ENCODE measurements at places on chromosomes 1 and 21.
A peak's percentile ranks its signal among the peaks of the same experiment; 100 is the strongest.

DNA sequence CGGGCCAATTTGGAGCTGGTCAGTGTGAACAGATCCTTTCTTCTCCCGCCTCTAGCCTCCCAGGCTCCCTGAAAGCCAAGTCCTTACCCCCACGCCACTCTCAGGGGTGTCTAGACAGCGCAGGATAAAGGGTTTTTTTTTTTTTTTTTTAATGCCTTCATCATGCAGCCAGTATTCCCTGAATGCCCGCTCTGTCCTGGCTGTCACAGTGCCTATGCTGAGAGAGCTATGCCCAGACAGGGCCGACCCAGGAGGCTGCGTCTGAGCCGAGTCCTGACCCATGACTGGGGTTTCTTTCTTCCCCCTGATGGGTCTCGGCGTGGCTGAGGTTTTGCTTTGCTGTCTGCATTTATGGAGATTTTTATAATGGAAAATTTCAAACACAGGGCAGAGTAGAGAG, 18.3 kb downstream of the SPSB1 start:
- no peak for DNase-seq

DNA sequence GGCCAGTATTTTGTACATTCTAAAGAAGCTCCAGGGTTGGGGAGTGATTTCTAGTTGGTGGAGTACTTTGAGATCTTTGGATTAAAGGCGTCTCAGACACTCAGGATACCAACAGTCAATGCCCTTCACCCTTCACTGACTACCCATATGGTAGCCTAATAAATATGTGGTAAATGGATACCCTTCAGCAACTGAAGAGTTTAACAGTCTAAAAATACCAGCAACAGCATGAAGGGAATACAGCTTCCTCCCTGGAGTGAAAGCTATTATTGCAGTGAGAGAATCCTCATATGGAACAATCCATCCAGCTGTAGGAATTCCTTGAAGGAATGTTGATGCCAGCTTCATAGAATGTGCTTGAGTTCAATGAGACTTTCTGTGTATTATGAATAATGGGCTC, 26.8 kb downstream of the DNAJC11 start:
- no peak for DNase-seq

- DNase-seq = no peak
These were observed 77.4 kb downstream of the RUNX1 start for GRCh38 chr21:34971656-34972055.

DNA sequence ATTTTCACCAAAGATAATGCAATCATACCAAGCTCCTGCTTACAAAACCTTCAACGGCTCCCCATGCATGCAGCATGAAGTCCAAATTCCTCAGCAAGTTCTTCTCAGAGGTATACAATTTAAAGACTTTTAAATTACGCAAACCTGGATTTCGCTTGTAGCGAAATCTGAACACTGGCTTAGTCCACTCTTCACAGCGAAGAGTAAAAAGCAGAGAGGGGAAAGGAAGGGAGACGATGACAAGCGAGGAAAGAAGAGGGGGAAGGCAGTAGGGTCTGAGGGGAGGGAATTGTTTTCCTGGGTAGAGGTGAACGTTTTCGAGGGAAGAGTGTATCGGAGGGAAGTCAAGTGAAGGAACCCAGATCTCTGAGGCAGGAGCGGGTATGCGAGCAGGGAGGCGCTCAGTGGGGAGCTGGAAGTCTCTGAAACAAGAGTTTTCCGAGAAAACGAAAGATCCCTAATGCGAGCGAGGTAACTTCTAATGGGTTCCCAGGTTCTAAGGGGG, 790 bp downstream of the TESK2 start:
- no peak for DNase-seq

DNA sequence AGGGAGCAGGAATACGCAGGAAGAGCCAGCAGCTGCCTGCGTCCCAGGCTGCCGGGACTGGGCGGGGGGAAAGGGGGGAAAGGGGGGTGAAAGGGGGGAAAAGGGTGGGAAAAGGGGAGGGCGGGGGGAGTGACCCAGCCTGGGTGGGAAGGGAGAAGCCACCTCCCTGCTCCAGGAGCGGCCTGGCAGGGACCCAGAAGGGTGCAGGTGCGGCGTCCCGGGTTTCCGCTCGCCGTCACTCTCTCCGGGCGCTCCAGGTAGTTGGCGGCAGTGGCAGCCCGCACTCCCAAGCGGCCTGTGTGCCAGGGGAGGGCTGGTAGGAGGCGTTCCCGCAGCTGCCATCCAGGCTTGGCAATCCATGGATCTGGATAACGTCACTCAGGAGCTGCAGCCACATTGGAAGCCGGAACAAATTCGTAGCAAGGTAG, 141.0 kb upstream of the NGF start:
- peak; percentile 92 for DNase-seq

DNA sequence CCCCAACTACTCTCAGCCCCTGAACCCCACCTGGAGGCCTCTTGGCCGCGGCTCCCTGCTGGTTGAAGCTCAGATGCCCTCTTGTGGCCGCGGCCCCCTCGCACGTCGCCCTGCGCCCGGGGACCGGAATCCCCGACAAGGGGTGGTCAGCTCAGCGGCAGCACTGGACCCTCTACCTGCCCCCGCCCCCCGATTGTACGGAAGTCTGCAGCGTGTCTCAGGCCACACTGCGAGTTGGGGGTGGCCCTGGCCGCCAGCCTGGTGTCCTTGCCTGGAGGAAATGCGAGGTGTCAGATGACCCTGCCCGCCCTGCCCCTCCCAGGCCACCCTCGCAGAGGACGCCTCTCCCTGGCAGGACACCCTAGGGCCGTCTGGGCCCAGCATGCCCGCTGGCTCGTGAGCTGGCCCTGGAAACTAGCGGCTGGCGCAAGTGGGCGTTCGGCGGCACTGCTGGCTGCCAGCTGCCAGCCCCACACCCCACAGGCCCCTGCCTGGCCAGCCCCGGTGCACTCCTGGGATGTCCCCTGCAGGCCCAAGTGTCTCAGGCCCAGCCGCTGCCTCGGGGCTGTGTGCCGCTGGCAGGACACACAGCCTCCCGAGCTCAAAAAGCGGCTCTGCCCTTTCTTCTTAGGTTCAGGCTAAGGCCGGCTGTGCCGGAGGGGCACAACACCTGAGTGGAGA, 60.8 kb downstream of the EDN2 start:
- DNase-seq = no peak

DNA sequence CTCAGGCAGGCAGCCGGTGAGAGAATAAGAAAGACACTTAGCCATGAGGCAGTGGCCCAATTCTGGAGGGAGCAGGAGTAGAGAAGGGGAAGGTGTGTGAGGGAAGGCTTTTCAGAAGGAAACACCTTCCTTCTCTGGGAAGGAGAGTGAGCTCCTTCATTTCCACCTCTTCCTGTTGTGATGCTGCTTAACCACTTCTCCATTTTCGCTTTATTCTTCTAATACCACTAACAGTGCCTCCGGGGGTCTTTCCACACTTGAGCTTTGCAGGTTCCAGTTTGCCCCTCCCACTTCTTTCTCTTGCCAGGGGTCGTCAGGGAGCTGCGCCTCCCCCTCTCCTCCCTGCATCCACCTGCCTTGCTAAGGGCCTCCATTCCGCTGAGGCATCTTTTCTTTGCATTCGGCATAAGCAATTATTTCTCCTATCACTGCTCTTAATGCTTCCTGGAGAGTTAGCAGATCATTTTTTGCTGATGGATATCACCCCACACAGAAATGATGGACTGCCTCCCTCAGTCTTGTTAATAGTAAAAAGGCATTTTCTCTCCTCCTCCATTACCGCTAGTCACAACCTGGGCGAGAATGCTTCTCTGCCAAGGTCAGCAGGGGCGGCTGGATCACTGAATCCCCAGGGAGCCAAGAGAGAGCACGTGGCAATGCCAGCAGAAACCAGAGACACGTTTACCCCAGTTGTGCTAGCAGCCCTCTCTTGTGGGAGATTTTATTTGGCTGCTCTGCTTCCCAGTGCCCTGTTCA, 74.8 kb downstream of the ELAVL4 start:
- DNase-seq = no peak

DNA sequence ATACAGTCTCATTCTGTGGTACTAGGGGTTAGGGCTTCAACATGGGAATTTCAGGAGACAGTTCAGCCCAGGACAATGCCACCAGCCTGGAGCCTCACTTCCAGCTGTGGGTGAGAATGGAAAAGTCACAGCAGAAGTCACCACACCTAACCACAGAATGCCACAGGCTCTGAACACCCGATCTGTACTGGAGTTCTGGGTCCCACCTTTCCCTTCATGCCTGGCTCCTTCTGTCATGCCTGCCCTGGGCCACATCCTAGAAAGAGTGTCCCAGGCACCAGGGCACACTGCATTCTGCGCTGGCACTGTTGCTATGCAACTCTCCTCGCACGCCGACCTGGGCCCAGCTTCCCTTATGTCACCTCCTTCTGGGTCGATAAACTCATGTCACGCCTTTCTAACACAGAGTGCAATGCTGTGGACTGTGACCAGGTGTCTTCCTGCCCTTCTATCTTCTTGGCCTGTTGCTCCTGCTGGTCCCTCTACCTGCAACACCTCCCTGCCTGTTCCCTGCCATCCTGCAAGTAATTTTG, 21.2 kb downstream of the RCSD1 start:
- no peak for DNase-seq

DNA sequence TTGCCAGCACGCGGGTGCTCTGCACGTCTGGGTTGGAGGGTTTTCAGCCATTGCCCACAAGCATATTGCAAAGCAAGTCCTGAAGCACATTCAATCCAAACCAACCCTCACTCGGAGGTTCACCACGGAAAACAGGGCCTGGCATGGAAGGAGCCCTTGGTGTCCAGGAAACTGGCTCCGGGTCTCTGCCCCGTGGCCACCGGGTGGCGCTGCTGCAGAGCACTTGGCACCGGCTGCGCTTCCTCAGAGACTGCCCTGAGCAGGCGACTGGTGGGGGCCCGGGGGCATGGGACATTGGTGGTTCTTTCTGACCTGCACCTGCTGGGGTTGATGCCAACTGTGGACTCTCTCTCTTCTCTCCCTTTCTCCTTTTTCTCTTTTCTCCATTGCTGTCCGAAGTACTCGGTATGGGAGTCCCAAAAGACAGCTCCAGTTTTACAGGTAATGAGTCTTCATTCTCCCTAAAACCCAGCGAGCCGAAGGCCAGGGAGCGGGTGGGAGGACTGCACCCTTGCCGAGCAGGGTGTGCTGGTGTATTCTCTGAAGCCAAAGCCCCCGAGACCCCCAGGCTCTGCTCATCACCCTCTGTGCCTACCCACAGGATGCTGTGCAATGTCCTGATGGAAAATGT, 4.1 kb upstream of the KCNAB2 start:
- DNase-seq = no peak

- no peak for DNase-seq
These were observed 15.9 kb downstream of the COL8A2 start for GRCh38 chr1:36109041-36109679.

DNA sequence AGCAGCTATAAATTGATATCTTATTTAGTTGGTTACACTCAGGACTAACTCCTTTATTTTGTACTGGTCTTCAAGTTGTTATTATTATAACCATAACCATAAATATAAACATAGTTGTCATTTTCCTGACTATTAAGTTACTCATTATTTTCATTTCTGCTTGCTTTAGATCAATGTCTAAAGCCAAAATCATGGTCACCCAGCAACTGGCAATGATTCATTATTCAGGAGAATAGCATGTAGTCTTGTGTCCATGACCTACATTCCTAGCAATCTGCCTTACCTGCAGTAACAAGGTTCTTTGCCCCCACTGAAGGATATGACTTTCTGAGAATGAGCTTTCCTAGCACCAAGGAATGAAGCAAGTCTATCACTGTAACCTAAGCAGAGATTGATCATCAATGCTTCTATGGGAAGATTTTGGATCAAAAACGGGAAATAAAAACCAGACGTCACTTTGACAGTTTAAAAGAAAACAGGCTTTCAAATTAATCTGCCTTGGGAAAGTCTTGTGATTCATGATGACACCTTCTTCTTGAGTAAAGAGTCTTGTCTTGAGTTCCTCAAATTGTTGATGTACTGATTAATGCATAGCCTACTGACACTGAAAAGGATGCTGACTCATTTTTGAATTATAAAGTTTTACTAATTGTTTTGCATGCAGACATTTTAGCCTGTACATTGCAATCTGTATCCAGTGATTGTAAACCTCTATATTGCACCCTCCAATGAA, 203.3 kb upstream of the IVNS1ABP start:
- DNase-seq = no peak

Measured in NCI-H2081 (cell line).